IMR-90 (cell line): ENCODE measurements at places on chromosomes 12 and 14.
A peak's percentile ranks its signal among the peaks of the same experiment; 100 is the strongest.

DNA sequence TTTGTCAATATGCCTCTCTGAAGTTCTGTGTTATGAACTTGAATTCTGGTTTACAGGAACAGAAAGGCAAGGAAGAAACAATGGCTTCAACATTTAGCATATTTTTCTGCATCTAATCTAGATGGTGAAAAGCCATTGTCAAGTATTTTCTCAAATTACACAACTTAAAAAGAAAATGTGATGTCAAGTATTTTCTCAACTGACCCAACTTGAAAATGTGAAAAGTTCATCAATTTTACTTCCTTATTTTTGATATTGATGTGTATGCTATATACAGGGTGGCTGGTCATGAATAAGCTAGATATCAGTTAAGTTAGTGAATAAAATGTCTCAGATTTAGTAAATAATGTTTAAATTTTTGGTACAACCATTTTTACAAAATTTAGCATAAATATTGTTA, 196.7 kb downstream of the ALX1 start:
- DNase-seq: no peak

- no peak for DNase-seq
Observed at GRCh38 chr12:72753571-72753970, 481.4 kb downstream of the TRHDE start.

DNA sequence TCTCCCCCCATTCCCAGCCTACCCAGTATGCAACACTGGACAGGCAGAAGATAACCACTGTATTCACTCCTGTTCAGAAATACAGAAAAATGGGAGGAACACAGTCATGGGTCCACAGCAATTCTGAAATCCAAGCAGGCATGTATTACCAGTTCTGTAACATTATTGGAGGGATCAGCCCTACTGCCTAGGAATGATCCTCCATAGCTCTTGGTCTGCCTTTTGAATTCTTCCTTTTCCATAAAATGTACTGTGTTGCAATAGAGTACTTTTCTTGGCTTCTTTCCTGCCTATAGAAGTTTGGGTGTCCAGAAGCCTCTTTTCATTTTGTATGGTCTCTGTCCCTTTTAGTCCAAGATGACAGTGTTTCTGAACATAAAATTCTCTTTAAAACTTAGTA, 46.5 kb downstream of the SPATS2 start:
- DNase-seq: peak; percentile 25

DNA sequence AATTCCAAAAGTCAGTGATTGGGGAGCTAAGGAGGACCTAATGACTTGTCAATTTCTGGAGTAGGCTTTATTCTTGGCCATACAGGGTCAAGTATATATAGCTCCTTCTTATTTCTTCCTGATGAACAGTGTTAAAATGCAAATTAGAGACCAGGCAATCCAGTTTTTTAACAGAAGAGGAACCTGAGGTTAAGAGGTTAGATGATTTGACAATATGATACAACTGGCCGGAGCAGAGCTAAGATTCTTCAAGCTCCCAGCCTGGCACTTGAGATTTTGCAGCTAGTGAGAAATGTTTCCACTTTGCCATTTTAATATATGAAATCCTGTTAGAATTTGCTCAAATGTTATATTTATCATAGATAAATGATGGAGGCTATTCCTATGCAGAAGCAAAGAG, 204.0 kb downstream of the SSPN start:
- DNase-seq: no peak

GRCh38 chr12:57893431-57894353, 47.2 kb upstream of the CTDSP2 start:
- DNase-seq: peak; percentile 91

DNA sequence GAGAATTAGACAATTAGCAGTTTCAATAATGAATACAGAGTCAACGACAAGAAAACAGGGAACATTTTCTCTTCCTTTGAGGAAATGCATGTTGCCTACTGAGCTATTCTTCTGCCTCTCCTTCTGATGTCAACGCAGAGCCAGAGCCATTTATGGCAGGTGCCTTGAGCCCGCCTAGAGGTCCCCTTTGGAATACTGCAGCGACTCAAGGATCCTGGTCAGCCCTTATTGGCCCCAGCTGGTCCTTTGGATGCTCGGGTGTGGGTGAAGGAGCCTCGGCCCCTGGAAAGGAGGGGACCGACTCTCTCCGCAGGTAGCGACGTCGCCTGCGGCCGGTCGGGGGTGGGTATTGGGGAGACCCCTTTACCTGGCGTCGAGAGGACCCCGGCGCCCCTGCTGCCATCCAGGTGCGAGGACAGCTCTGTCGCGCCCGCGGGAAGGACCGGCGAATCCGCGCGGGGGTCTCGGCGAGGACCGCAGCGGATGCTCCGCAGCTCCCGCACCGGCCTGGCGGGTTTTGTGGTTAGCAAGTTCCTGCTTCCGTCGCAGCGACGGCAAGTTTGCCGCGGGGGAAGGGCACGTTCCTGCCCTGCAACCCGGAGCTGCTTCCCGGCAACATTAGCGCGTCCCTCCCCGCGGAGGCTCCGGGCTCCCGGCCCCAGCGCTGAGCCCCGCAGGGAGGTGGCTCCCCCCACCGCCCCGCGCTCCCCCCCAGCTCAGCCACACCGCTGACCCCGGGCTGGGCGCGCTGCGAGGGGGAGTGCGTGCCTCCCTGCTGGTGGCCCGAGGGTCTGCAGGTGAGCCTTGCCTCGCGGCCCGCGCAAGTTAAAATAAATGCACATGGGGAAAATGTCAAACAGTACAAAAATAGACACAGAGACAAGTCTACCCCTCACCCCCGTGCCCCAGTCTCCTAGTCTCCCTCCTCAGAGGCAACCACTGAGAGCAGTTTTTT, at the start of gene MANSC1:
MANSC1 (minus strand) TSS at position 532 of the 955 bp plus-strand sequence. CDS start 6,928 bp downstream, outside the sequence.
- peak; percentile 28 for DNase-seq

GRCh38 chr14:81416194-81416952, 16.2 kb upstream of the STON2 start:
- DNase-seq: no peak

DNA sequence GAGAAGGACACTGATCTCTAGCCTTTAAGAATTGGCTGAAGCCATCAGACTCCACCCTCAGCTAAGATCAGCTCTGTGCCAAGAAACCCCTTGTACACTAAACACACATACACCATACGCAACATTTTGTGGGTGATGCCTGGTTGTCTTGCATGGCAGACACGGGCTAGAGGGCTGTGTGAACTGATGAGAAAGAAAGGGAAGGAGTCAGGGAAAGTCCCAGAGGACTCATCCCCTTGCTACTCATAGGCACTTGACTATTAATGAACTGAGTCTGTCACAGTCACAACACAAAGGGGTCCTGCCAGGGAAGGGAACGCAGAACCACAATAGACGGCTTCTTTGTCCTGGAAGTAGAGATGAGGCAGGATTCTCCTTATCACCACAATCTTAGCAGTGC, 80.8 kb downstream of the EMP1 start:
- DNase-seq: no peak

DNA sequence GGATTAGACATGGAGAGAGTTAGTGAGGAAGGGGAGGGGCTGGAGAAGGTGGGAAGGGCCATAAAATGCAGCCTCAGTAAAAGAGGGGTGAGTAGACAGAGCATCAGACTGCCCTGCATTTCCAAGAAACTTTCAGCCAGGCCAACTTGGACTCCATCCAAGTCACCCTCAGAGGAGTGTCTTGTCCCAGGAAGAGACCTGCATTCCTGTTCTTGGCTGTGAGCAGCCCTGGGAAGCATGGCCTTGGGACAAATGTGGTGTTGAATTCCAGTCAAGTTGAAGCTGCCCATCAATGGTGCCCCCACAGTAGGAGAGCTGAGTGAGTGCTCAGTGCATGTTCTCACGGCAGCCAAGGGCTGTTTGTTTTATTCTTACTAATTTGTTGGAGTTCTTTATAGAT, 35.0 kb upstream of the TUNAR start:
- DNase-seq: no peak

GRCh38 chr14:100994756-100995330, 91.3 kb upstream of the RTL1 start:
- peak; percentile 51 for DNase-seq

- no peak for DNase-seq
Observed at GRCh38 chr12:14999021-14999694, 26.3 kb downstream of the PDE6H start.

- DNase-seq: peak; percentile 6
Observed at GRCh38 chr14:21454843-21455544, 929 bp downstream of the CHD8 start.

- no peak for DNase-seq
Observed at GRCh38 chr14:75312341-75312740, 33.7 kb downstream of the FOS start.

GRCh38 chr12:49549735-49550692, 11.2 kb downstream of the KCNH3 start:
- no peak for DNase-seq

DNA sequence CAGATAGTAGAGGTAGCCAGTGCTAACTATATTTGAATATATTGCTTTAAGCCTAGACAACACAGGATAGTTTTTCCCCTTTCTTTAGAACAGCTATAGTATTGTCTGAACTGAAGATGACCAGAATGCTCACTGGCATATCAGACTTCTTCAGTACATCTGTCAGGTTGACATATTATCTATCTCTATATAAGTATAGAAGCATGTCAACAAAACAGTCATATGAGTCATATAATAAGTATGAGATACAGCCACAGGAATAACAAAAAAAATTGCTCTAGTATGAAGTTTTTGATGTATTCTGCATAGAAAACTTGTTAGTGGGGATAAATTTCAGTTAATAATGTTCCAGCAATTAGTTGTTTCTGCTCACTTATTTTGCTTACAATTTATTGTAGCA, 767.7 kb downstream of the LRFN5 start:
- no peak for DNase-seq

- no peak for DNase-seq
Observed at GRCh38 chr12:45339035-45339434, 123.1 kb downstream of the ANO6 start.

- no peak for DNase-seq
Observed at GRCh38 chr12:90075685-90076084, 367.0 kb upstream of the ATP2B1 start.

- no peak for DNase-seq
Observed at GRCh38 chr12:123520567-123521474, 12.7 kb downstream of the RILPL1 start.

- DNase-seq: peak; percentile 34
Observed at GRCh38 chr12:116534311-116535121, 24.7 kb upstream of the MAP1LC3B2 start.

DNA sequence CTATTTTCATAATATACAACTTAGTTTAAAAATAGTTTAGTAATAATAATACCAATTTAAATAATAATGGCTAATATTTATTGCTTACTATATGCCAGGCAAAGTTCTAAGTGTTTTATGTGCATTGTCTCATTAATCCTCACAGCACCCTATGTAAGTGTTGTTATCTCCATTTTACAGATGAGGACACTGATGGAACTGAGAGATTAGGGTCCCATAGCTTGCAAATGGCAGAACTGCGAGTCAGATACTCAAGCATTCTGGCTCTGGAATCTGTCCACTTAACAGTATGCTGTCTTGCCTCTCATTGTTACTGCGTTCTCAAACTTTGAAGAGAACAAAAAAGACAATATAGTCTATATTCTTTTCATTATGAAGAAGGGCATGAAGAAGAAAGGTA, 19.0 kb downstream of the AP5M1 start:
- DNase-seq: no peak
